ENCODE measurements at places on chromosomes 5 and 9.
A peak's percentile ranks its signal among the peaks of the same experiment; 100 is the strongest.

- peak; percentile 43 for DNase-seq
Measured at GRCh38 chr5:146877783-146878475, 628 bp downstream of the PPP2R2B start.

DNA sequence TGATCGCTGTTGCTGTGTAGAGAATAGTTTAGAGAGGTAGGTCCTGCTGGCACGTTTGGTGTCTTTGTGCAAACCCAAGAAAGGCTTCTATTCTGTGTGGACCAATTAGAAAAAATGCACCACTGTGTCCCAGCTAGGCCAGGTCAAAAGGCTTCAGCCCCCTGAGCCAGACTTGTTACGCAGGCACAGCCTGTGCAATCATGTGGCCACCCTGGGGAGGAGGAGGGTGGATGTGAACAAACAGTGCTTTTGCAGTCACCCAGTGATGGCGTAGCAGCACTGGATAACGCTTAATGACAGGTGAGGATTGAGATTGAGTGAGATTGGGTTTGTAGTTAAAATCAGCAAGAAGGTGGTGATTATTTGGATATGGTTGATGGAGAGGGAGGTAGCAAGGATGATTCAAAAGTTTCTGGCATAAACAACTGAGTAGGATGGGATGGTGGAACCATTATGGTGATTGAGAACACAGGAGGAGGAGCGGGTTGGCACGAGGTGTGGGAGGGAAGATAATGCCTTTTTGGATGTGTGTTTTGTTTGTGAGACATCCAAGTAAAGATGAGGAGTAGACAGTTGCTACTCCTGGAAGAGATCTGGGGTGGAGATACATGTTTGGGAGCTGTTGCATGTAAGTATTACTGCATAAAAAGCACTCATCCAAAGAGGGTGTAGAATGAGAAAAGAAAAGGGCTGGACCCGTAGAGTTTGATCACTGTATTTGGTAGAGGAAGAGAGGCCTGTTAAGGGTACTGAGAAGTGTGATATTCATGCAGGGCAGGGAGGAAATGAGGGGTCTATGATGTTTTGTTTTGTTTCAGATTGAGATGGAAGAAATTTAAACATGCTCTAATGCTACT, 6.7 kb downstream of the GCNT1 start:
- no peak for DNase-seq

DNA sequence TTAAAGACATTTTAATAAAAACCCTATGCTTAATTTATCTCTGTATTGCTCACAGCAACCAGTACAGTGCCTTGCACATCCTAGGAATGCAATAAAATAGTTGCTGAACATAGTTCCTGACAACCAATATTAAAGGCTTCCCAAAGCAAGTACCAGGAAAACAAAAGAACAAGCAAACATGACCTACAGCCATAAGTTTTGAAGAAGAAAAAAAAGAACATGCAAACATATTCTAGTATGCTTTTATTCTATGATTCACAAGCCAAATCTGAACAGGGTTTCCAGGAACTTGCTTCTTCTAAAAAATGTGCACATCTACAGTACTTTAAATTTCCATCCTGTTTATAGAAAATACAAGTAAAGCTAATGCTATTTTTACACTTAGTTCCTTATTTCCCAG, 4.5 kb downstream of the CEMIP2 start:
- DNase-seq: no peak

GRCh38 chr5:141234109-141234667, 11.0 kb upstream of the PCDHB15 start:
- peak; percentile 33 for DNase-seq

DNA sequence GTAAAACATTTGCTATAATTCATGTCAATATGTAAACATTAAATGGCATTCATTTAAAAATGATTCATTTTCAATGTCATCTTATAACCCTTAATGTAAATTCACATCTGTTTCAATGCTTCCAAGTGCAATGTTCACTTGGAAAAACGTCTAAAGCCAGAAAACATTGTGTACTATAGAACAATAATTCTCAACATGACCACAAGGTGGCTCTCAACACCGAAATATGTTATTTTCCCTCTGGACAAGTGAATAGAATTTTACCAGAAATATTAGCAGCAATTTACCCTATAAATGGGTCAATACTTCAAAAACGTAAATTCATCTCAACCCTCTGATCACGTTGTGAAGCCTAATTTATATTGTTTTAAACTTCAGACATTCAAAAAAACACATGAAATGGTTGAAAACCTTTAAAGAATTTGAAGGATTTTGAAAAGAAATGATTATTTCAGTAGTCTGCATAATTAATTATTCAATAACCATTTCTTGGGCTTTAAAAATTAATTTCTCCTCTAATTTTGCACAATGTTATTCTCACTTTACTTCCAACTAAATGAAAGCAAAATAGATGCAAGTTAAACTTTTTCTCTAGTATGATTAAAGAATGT, 11.0 kb downstream of the CDH10 start:
- no peak for DNase-seq

DNA sequence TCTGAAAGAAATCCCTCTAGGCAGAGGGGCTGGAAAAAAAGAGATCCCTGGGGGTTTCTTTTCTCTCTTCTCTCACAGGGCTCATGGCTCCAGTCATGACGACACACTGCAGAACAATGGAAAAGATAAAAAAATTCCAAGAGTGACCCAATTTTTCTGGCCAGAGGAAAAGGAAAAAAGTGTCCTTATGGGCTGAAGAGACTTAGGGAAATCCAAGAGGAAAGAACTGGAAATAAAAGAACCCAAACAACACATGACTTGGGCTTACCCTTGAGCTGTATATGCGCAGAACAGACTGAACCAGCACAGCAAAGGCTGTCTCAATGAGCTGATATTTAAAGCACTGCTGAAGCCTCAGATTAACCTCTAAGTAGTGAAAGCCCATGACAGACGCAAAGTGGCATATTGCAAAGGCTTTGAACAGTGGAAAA, 102.4 kb downstream of the SMIM23 start:
- DNase-seq: no peak

DNA sequence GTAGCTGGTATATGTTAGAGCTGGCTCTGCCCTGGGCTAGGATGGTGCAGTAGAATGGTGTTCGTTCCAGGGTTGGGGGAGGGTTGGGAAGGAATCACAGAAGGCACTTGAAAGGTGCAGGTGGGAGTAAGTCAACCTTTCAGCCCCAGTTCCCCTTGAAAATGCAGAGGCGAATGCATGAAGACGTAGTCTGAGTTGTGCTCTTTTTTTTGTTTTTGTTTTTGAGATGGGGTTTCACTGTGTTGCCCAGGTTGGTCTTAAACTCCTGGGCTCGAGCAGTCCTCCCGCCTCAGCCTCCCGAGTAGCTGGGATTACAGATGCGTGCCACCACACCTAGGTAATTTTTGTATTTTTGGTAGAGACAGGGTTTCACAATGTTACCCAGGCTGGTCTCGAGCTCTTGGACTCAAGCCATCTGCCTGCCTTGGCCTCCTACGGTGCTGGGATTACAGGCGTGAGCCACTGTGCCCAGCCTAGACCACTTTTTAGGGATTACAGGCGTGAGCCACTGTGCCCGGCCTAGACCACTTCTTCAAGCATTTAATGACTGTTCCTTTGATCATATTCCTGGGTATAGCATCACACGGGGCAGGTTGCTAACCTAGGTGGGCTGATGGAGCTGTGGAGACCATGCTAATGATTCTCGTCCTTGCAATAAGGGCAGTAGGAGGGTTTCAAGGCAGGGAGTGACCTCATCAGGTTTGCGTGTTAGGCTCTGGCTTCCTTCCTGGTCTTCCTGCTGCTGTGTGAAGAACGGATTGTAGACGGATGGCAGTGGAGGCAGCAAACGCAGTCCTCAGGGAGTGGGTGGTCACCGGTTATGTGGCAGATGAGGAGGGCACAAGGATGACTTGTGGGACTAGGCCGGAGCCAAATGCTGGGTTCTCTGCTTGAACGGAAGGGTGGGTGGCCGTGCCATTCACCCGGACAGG, 13.7 kb downstream of the EHMT1 start:
- DNase-seq: no peak

GRCh38 chr5:147874910-147875367, 3.6 kb upstream of the SCGB3A2 start:
- no peak for DNase-seq

DNA sequence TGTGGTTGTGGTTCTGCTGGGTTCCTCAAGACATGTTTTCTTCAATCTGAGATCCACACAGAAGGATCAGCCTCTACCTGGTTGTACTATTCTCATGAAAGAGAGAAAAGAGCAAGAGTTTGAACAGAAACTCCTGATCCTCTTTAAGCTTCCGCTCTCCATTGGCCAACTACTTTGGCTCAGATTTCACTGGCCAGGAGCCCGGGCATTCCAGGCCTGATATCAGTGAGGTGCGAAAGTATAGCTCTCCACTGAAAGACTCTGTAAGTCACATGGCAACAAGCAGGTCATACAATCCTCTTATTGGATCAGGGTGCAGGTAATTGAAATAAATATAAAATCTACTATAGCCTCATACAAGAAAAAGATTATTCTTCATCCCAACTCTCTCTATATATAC, 920.5 kb downstream of the TLE4 start:
- no peak for DNase-seq

DNA sequence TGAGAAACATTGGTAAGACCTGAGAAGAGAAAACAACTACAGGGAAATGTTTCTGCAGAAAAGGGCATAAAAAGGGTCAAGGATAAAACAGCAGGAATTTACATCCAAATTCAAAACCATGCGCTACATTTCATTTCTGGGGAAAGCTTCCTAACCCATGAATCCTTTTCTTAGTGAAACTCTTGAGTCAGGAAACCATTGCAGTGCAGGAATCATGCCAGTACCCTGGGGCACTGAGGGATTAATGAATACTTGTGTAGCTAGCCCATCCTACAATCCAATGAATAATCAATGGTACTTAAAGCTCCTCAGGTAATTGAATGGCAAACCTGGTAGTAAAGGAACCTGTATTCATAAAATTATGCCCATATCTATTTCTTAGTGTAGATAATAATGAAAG, 580.5 kb downstream of the TLE1 start:
- DNase-seq: no peak

GRCh38 chr5:34740389-34740806, 84.3 kb downstream of the RAI14 start:
- DNase-seq: no peak

DNA sequence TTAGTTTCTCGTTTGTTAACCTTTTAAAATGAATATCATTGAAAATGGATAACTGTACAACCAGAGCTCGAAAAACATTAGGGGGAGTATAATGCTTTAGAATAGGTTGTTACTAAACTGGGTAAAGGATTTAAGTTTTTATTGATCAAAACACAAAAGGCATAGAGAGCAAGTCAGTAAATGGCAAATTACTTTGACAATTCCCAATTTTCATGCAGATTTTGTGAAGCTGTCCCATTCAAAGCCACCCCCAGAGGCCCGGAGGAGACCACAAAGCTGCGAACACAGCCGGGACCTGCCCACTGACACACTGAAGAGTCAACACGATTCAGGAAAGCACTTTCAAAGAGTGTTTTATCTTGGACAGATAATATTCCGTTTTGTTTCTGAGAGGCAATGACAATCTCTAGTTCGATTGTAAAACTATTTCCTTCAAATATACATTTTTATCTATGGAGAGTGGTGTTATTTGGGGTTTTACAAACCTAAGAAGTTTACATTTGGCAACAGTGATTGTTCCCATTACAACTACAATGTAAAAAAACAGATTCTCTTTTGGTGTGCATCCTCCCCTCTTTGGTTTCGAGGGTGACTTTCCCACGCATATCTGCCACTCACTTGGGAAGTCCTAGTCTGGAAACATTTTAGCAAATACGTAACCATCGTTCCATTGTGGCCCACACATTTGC, 182.6 kb upstream of the TBCA start:
- DNase-seq: no peak

All from spinal cord (tissue), 10 donors.